ENCODE measurements at places on chromosomes 2 and 18.
A peak's percentile ranks its signal among the peaks of the same experiment; 100 is the strongest.

GRCh38 chr2:152635635-152636298 is 81.5 kb downstream of the PRPF40A start:
- peak; percentile 62 for DNase-seq

GRCh38 chr2:210190345-210190744 is 19.1 kb upstream of the KANSL1L start:
- DNase-seq, result no peak

GRCh38 chr2:13180729-13181128 is 464.0 kb downstream of the TRIB2 start:
- no peak for DNase-seq

GRCh38 chr2:195318440-195319111 is 338.4 kb upstream of the SLC39A10 start:
- peak; percentile 38 for DNase-seq

- DNase-seq, result no peak
These were observed 3.7 kb upstream of the AQP12A start for GRCh38 chr2:240687741-240688552.

DNA sequence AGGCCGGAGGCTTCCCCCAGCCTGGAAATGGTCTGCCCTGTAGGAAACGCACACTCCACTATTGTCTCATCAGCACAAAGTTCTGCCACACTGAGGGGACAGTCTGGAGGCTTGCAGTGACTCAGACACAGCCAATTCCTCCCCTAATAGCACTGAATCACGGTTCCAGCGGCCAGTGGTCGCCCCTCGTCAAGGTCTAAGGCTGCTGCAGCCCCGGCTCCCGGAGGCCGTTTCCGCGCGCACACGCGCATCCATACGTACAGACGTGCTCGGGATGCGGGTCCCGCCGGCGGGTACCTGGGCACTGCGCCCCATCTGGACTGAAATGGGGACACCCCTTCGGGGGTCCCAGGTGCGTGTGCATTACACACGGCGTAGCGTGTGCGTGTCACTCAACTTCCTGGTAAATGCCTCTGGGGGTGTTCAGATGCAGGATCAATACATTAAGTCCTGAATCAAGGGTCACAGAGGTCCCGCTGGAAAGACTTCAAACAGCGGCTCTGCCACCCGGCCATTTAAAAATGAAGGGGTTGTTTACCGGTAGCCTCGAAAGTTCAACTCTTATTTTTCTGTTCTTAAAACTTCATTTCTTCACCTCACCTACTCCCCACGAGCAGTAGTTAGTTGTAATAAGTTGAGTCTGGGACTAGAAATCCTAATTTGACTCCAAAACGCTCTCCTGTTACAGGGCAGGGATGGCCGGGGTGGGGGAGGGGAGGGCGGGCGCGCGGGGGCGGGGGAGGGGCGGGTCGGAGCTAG is 572 bp upstream of the ZNF516 start:
- DNase-seq, result peak; percentile 62

- no peak for DNase-seq
These were observed 404.6 kb upstream of the CWC22 start for GRCh38 chr2:180411661-180412060.

All from left hindlimb (tissue), 1 donor.